Cardiac fibroblast (primary cell): ENCODE measurements at places on chromosomes 1 and 21.

GRCh38 chr1:6517435-6517851 lies 26.0 kb upstream of the PLEKHG5 start:
- no peak for DNase-seq

DNA sequence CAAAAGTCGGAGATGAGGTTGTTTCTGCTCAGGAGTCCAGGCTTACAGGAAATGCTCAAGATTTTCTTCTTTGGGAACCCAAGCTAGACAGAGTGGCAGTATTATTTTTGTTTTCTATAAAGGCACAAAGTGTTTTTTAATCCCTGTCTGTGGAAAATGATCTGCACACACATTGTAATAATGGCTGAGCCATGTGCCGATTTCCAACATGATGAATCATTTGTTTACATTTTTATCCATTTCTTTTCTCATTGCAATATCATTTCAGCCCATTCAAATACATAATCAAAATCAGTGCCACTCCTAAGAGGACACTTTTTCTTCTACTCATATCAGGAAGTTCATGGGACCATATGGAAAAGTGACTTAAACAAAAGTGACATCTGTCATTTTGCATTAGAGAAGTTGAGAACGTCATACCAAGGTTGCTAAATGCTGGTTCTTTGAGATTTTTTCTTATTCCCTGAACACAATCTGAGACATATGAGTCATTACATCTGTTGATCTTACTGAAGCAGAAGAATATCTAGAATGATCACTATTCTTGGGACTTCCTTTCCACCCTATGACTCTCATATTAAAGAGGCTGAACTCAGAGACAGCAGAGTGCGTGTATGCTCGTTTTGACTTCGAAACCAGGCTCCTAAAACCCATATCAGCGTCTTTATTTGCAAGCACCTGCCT lies 44.9 kb downstream of the ACTA1 start:
- no peak for DNase-seq

- no peak for DNase-seq
These were observed 24.8 kb upstream of the MUTYH start for GRCh38 chr1:45365051-45365450.

- DNase-seq = no peak
These were observed 139.9 kb upstream of the KIAA0040 start for GRCh38 chr1:175332515-175332914.

GRCh38 chr1:18721776-18722175 lies 91.1 kb downstream of the PAX7 start:
- no peak for DNase-seq

DNA sequence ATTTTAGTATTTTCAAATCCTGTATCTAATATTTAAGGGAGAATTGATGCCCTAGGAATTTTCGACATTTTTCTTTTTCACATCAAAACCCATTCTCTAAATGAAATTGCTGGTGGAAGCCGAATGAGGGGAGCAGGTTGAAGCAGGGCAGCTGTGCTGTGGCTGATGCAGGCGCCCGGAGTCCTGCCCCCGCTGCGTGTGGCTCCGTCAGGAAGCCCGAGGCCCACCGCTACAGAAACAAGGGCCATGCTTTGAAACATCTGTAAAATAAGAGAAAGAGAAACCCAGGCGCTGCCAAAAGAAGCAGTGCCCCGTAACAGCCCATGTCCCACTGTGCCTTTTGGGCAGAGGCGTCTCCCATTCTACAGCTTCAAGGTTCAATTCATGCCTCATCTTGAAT lies 41.1 kb downstream of the TENT5C start:
- no peak for DNase-seq

- DNase-seq = no peak
These were observed 2.4 kb downstream of the MAB21L3 start for GRCh38 chr1:116113615-116114014.

GRCh38 chr1:29625084-29625420 lies 388.7 kb downstream of the PTPRU start:
- no peak for DNase-seq

DNA sequence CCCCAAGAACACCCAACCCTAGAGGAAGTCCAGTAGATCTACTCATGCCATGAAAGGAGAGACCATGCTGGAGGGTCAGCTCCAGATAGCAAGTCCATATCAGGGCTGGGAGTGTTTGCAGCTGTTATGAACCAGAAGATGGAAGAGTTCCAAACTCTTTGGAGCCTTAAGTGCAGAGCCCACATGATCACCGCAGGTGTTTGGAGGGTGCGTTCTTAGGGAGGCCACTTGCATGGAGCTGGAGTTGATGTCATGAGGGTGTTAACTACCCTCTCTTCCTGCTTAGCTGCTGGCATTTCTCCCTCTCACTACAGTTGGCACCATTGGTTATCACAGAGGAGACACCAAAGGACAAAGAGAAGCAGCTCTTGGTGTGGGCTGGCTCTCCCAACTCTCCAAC lies 616.9 kb downstream of the AJAP1 start:
- DNase-seq = no peak

GRCh38 chr1:87796471-87796901 lies 467.8 kb downstream of the LMO4 start:
- DNase-seq = no peak

DNA sequence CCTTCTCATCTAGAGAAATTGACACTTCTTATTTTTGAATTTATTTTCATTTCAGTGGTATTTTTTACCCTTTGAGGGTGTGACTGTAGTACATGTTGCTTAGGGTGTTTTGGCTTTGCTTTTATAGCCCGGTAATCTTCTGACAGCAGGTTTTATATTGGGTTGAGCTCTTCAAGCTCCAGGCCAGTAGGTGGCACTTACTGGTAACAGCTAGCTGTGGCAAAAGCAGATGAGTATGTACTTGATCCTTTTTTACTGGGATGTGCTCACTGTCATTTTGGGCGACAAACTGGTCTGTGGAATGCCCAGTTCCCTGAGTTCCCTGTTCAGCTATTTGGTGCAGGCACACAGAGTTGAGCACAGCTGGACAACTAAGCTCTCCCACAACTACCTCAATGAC lies 916.2 kb upstream of the B3GALT2 start:
- DNase-seq = peak; percentile 6

DNA sequence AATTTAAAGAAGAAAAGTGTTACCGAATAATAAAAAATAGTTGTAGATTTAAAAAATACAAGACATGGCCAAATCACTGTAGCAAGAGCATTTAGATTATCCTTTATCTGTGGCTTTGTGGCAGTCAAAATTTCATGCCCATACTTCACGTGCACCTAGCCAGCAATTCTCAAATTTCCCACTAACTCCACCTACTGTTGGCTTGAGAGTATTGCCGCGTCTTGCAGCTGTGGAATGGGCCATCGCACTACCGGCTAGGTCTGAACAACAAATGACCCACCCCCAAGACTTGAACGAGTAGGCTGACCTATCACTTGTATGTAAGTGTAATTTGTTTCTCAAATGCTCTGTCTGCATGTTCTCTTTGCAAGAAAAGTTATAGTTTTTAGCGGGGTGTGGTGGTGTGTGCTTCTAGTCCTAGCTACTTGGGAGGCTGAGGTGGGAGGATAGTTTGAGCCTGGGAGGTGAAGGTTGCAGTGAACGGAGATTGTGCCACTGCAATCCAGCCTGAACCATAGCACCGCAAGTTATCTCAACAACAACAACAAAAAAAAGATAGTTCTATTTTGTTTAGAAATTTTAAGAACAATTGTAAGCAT lies 4.1 kb downstream of the KRTAP13-4 start:
- peak; percentile 41 for DNase-seq

DNA sequence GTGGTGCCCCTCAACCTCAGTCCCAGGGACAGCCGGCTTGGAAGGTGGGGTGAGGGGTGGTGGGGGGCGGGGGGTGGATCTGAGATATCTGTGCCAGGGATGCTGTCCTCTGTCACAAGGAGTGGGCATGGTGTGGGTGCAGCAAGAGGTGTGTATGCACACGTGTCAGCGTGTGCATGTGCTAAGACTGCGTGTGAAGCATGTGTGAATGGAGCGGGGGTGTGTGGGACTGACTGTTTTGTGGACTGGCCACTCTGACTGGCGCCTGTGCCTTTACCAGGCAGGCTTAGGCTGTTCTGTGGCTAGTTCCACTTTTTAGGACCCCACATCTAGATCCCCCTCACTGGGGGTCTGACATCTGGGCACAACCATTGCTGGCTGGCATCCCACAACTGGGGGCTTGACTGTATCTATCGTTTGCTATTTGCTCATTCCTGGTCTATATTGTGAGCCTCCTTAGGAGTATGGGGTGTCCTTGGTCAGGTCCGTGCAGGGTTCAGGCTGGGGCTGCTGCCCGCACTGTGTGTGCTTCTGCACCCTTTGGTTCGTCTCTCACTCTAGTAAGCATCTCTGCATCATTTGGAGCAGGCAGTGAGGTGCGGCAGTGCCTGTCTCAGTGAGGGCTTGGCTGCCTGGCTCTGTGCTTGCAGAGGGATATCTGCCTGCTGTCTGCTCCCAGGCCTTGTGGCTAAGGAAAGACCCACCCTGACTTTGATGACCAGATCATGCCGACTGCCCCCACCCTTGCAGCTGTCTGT lies 1.9 kb downstream of the AMPD2 start:
- no peak for DNase-seq

GRCh38 chr21:41824466-41825207 lies 54.5 kb downstream of the PRDM15 start:
- DNase-seq = no peak

DNA sequence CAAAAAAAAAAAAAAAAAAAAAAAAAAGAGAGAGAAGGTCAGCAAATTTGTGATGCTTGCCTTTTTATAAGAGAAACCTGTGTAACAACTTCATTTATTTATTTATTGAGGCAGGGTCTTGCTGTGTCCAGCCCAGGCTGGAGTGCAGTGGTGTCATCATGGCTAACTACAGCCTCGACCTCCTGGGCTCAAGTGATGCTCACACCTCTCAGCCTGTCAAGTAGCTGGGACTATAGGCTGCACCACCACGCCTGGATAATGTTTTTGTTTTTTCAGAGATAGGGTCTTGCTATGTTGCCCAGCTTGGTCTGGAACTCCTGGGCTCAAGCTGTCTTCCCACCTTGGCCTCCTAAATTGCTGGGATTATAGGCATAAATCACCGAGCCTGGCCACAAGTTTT lies 42.4 kb downstream of the DHCR24 start:
- no peak for DNase-seq

DNA sequence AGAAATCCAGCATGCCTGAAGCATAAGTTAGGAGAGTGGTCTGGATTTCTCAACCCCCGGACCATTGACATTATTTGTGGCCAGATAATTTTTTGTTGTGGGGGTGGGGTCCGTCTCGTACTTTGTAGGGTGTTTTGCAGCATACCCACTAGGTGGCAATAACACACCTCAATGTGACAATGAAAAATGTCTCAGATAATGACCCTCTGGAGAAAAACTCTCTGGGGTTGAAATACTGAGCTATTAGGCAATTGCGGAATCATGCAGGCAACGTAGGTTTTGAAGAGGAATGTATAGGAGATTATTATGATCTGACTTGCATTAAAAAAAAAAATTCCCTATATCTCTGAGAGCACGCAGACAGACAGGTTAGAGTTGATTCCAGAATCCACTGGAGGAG lies 25.3 kb upstream of the RRP15 start:
- peak; percentile 17 for DNase-seq

DNA sequence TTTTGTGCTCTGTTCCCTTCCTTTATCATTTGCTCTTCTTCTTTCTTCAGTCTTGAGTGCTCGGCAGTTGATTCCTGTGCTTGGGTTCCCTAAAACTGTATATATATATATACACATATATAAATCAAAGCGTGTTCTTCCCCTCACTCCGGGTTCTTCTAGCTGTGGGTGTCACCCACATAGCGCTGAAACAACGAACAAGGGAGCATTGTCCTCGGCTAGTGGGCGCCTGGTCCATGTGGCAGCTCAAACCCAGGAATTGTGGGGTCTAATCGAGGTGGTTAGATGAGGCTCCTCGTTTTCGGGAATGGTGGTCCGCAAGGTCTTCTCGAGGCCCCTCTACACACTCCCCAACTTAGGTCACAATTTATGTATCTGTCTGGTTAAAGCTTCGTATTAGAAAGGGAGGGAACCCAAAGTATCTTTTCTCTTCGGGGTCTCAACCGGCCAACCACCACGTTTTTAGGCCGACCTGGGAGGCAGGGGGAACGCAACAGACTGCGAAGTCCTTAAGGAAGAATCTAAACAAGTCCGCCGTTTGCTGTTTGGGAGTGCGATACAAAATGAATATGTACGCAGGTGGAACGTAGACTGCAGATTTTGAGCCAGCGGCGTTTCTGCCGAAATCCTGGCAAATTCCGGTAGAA lies 504 bp upstream of the SDHC start:
- no peak for DNase-seq

DNA sequence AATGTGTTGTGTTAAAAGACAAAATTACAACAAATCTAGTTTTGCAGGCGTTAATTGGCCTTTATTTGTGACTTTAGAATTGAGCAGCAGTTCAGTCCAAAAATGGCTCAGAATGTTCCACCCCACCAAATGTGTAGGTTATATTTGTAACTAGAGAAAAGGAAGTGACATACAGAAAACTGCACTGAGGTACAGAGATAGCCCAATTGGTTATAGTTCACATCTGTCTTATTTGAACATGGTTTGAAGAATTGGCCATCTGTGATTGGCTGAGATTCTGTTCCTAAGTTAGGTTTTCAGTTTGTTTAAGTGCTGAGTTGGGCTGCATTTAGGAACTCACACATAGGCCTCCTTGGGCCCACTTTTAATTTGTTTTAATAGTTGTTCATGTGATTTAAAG lies 12.0 kb upstream of the FMO2 start:
- no peak for DNase-seq

DNA sequence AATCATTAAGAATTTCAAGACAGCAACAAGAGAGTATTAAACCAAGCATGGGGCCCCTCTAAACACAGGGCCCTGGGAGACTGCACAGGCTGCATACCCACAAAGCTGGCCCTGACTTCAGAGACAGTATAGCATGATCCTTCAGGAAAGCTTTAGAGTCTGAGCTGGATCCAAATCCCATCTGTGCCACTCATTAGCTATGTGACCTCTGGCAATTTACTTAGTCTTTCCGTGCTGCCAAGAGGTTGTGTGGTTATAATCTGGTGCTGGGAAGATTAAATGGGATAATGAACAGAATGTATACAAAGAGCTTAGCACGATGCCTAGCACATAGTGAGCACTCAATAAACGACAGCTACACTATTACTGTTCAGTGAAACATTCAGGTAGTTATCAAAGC lies 4.0 kb downstream of the PHC2 start:
- DNase-seq = no peak

DNA sequence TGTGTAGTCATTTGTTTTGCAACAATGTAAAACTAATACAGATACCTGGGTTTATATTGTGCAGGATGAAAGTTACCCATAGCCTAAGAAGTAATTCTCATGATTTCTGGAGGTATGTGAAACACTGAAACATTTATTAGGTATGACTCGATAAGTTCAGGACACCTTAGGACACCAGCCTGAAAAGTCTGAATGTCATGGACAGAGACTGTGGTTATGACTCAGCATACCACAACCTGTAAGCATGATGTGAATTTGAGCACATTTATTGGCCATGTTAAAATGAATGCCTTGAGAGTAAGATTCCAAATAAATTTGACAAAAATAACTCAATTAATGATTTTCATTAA lies 1471.7 kb upstream of the B3GALT2 start:
- peak; percentile 0 for DNase-seq

- DNase-seq = no peak
These were observed 42.8 kb downstream of the SORT1 start for GRCh38 chr1:109354929-109355328.
